ENCODE measurements at places on chromosomes 5 and 9.

GRCh38 chr5:87751824-87752223 lies 339.1 kb upstream of the CCNH start:
- no peak for DNase-seq

DNA sequence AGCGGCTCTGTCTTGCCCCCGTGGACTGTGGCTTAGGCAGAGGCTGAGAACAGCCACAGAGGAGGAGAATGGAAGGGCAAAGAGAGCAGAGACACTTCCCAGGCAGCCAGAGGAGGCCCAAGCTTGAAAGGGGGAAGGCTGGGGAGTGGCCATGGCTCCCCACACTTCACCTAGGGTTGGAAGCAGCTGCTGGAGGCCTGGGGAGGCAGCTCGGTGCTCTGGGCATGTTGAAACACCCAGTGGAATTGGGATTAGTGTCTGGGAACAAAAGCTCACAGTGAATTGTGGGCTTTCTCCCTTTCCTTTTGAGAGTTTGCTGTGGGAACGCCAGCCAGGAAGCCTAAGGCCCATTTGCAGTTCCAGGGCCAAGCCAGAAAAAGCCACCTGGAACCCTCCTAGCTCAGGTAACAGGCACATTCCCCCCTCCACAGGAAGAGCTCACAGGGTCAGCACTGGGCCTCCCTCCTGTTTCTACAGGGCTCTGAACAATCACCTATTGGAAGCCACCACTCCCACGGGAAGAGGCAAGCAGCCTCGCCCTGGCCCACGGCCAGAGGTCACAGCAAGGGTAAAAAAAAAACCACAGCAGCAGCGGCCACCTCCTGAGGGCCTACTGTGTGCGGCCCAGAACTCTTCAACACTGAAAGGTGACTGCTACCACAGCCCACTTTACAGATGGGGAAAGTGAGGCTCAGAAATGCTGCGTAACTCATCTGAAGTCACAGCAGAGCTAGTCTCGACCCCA lies 20.2 kb downstream of the EEIG1 start:
- no peak for DNase-seq

GRCh38 chr5:1278656-1279442 lies 16.0 kb downstream of the TERT start:
- DNase-seq = no peak

- DNase-seq = no peak
These were observed 15.4 kb downstream of the SLC25A46 start for GRCh38 chr5:110754181-110754580.

DNA sequence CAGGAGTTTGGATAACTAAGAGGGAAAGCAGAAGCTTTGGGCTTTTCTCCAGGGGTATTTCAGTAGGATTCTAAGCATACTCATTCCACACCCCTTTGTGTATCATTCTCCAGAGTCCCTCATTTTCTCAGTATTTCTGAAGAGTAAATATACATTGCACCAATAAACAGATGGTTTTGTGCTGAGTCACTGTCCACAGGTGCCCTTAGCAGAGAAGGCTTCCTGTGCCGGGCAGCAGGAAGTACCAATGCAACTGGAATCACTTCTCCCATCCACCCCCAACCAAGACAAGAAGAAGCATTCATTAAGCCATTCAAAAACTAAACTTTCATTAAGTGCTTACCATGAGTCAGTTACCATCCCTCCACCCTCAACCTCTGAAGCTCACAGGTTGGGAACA lies 3.6 kb upstream of the CCNJL start:
- DNase-seq = no peak

DNA sequence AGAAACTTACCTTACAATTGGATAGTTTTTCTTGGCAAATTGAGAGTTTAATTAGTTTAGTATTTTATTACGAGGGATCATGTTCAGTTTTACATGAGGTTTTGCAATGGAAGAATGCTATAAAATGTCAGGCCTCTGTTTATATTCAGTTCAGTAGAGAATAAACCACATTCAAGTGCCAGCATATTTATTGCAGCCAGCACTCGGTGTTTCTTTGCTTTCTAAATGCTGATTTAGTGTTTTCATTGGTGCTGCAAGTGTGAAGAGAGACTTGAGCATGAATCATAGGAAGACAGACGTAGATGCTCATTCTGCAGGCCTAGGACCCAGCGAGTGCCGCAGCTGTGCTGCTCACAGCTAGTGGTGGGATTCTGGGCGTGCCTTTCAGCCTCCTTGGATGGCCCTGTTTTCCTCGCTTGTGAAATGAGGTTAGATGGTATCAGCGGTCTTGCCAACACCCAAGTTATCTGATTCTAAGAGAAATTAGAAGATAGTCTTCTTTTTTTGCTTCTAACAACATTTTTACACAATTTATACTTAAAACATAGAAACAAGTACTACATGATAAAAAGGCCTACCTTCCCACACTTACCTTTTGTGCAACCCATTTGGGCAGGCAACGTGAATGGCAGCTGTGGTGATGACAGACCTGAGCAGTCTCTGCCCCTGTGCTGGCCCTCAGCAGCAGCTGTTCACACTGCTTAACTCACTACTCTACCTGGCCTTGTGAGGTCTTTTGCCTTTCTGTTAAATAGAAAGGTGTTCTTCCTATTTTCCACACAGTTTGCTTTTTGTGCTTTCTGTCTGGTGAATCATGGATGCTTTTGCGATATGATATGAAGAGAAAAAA lies 26.8 kb upstream of the TNFAIP8 start:
- no peak for DNase-seq

DNA sequence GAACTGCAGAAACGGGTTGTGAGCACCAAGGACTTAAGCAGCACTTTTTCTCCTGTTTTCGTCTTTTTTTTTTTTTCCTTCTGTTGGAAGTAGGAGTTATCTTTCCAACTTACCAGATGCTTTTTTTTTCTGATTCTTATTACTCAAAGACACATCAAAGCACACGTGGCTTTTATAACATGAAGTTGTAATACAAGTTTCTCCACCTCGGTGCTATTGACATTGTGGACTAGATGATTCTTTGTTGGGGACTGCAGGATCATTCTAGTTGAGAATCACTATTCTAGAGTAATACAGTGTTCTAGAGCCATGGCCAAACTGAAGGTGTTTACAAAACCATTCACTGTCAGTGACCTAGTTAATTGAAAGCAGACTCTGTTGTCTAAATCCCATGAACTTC lies 51.5 kb downstream of the MYO10 start:
- DNase-seq = no peak

All from stimulated activated CD4-positive, alpha-beta T cell treated with anti-CD3 and anti-CD28 coated beads, Interleukin-1b, Interleukin-23, amount 100 ng/mL, for 1 hour (primary cell).